ENCODE measurements at places on chromosomes 13 and 19.
A peak's percentile ranks its signal among the peaks of the same experiment; 100 is the strongest.

DNA sequence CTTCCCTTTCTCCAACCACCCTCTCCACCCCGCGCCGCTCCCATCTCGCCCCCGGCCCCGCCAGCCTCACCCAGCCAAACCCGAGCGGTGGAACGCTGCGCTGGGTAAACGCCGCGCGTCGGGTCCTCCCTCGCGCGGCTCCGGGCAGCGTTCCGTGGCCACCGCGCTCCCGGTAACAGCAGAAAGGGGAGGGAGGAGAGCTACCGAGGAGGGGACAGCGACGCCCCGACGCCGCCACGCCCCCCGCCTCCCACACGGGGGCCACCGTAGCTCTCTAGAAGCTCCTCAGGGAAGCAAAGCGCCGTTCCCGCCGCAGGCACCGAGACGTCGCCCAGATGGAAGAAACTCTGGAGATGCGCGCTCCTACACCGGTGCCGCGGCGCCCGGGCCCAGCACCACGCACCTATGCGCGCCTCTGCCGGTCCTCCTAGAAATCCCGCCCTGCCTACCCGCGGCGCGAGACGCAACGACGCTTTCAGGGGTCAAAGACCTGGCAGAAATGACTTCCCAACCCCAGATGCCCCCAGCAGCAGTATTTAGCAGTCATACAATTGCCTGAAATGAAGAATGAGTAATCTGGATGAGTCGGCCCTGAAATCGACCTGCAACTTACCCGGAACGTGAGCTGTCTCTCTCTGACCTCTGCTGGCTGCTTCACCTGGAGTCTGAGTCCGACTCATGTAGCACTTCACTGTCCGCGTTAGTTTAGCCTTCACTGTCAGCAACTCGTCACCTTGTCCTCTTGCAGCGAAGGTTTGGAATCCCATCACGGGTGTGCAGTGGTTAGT is at the start of gene RUBCNL:
RUBCNL (minus strand) TSS at position 189 of the 788 bp plus-strand sequence. CDS start 14,777 bp downstream, outside the sequence.
- no peak for DNase-seq

DNA sequence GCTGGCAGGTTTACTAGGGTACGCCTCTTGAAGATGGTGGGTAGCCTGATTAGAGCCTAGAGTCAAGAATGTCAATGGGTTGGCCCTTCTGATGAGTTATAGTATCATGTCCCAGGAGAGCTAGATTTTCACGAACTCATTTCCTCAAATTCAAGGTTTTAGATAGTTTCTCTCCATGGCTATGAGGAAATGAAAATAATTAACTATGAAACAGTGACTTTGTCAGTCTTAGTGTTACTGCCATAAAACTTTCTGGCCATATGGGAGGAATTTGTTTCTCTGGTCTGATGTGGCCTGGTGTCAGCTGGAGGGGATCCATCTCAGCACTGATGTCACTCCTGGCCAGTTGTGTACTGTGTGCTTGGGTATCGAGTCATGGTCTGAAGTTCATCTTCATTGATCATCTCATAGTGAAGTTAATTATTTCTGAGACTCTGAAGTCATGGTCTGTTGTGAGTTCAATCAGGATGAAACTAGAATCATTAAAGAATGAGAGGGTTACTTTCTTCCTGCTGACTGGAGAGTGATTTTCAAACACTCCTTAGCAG is 49.4 kb upstream of the TNFSF11 start:
- no peak for DNase-seq

DNA sequence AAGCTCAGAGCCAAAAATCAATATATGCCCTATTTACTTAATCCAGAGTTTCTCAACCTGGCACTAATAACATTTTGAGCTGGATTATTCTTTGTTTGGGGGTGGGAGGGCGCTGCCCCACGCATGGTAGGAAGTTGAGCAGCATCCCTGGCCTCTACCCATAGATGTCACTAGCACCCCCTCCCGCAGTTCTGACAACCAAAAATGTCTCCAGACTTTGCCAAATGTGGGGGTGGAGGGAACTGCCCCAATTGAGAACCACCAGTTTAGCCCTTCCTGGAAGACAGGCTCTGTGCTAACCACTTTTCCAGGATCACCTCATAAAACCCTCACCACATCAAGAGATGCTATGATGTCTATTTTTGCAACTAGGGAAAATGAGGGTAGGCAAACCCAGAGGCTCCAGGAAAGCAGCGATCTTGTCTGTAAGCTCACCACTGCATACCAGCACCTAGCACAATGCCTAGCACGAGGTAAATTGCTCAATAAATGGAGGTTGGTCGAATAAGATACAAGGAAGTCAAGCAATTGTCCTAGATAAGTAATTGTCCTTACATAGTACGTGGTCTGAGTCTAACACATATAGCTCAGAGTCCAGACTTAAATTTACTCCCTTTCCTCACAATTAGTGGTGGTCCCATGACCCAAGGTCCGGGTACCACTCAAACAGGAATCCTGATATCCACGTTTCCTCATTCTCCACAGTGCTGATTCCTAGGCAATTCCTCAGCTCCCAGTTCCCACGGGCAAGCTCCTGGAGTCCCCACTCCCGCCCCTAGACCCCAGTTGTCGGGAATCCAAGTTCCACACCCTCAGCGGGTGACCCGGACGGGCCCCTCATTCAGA is 892 bp downstream of the TRIR start:
- DNase-seq = peak; percentile 56

GRCh38 chr19:17909003-17909732 is 23.6 kb upstream of the CCDC124 start:
- DNase-seq = no peak

GRCh38 chr19:17997969-17998826 is 9.8 kb upstream of the ARRDC2 start:
- no peak for DNase-seq

DNA sequence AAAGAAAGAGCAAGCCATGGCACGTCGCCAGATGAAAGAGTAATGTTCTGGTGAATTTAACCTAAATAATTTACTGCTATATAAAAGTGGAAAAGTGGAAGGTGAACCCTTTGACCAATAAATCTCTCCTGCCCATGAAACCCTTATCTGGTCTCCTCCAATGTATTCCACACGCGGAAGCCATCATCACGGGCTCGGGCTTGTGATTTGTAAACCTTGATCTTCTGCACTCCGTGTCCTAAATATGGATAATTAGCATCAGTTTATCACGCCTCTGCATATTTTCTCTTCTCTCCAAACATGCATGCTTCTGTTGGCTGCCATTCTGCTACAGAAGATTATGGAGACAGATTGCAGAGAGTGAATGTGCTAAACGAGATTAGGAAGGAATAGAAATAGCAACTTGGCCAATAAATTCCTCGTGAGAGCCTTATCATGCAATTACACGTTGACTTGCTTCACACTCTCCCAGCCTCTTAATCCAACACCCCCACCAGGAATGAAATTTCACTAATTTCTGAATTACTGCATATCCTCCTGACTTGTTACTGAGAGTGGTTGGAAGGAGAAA is 34.5 kb downstream of the SOX1 start:
- no peak for DNase-seq

DNA sequence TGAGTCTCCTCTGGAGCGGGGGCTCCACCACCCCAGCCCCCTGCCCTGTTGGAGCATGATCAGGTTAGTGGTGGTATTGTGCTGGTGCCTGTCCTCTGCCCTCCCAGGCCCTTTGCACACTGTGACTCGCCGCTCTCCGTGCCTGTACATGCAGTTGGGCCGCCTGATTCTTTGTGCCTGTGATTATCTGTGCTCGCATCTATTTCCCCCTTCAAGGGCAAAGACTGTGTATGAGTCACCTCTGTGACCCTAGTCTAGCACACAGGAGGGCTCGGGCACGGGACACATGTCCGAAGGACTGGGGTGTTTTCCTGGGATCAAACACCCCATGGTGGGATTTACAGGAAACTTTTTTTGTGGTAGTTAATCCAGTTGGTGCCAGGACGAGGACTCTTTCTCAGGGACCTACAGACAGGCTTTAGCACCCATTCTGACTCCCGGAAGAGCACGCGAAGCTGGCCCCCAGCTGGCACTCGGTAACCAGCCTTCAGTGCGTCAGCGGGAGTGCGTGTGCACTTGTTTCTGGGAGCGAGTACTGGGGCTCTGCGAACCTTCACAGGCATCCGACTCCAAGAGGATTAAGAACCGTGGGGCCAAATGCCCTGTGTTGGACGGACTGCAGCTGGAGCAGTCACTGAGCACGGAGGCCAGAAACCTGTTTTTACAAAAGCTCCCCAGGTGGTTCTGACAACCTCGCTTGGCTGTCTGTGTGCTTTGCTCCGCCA is 6.7 kb downstream of the PPP1R37 start:
- no peak for DNase-seq

- DNase-seq = no peak
These were observed 11.0 kb downstream of the MEIS3 start for GRCh38 chr19:47408156-47408938.

DNA sequence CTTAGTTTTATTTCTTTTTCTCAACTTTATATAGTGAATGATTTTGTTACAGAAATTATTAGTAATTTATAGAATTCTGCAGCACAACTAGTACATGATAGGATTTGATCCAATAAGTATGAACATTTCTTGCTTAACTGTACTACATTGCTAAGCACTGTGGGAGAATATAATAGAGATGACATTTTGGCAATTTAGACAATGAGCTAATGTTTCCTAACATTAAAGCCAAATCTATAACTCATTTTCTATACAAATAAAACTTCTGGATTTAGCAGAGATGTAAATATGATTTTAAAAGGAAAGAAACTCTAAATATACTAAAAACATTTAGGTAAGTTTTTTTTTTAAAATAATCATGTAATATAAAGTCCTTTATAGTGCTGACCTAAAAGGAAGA is 87.3 kb downstream of the FNDC3A start:
- no peak for DNase-seq

DNA sequence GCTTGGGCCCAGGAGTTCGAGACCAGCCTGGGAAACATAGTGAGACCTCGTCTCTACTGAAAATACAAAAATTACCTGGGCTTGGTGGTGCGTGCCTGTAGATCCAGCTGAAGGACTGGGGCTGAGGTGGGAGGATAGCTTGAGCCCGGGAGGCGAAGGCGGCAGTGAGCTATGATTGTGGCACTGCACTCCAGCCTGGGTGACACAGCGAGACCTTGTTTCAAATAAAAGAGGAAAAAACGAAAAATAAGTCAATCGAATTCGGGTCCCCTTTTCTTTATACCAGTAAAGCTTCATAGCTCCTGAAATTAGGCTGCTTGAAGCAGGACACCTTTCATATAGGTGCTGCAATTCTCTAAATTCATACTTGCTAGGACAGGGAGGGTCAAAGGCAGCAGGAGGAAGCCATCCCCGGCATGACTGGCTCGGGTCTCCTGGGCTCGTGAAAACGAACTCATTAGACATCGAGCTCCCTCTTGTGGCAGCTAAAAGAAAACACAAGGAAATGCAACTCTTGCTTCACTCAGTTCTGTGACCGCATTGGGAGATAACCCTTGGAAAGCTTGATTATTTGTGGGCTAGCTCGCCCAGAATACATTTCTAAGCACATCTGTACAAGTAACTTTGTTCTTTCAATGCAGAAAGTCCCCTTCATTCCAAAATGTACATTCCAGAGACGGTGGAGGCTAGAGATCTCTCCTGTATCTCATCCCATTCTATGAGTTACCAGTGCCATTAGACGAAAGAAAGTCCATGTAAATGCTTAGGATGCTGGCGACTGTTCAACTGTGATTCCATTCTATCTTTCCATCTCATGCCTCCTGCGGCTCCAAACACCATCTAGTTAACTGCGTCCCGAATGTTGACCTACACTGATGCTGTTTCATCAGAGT is 16.8 kb downstream of the FPR2 start:
- peak; percentile 52 for DNase-seq

GRCh38 chr13:30647824-30648521 is 30.3 kb downstream of the USPL1 start:
- DNase-seq = no peak

- no peak for DNase-seq
These were observed 533.7 kb downstream of the LIG4 start for GRCh38 chr13:107681600-107681999.

DNA sequence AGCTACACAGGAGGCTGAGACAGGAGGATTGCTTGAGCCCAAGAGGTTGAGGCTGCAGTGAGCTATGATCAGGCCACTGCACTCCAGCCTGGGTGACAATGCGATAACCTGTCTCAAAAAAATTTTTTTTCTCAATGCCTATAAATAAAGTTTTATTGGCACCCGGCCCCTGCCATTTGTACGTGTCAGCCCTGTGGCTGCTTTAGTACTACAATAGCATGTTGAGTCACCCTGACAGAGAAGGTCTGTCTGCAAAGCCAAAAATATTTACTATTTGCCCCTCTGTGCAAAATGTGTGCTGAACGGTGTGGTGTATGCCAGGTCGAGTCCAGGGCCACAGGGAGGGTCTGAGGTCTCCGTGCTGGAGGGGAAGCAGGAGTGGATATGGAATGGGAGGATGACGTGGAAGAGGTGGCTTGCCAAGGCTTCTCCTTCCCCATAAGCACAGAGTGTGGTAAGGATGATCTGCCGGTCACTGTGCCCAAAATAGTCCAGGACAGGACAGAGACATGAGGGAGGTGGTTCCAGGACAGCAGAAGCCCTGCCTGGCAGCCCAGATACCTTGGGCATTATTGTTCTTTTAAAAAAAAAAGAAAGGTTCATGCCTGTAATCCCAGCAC is 10.0 kb downstream of the NMRK2 start:
- DNase-seq = no peak

GRCh38 chr13:24033527-24034302 is 126.8 kb upstream of the SPATA13 start:
- DNase-seq = no peak

- DNase-seq = no peak
These were observed 83.4 kb downstream of the KCNRG start for GRCh38 chr13:50098693-50099092.

- DNase-seq = peak; percentile 61
These were observed 49.1 kb downstream of the NFIX start for GRCh38 chr19:13044231-13044836.

DNA sequence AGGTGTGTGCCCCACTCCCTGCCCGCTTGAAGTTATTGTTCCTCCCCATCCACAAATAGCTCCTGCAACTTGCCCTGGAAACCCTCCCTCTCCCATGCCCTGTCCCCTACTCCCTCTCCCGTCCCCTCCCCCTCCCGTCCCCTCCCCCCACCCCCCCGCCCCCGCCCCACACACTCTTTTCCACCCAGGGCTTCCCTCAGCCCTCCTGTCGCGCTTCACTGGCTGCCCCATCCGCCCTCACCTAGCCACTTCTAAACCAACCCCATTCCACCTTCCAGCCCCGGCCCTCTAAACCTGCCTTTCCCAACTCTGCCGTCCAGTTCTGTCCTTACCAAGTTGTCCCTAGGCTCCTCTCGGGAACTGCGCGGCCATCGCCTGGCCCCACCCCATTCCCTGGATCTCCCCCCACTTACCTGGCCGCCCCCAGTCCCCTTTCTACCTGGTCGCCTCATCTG is 993 bp downstream of the RGL3 start:
- no peak for DNase-seq

- DNase-seq = peak; percentile 89
These were observed at the start of gene LDLR for GRCh38 chr19:11089254-11090013. LDLR (plus strand) TSS chr19:11089463; CDS start chr19:11089549, 86 bp downstream.

Measured in CD4-positive, alpha-beta T cell treated with Interleukin-12 subunit alpha and Interleukin-12 subunit beta, for 1 hour (primary cell).